ENCODE measurements at places on chromosomes 7 and 10.

DNA sequence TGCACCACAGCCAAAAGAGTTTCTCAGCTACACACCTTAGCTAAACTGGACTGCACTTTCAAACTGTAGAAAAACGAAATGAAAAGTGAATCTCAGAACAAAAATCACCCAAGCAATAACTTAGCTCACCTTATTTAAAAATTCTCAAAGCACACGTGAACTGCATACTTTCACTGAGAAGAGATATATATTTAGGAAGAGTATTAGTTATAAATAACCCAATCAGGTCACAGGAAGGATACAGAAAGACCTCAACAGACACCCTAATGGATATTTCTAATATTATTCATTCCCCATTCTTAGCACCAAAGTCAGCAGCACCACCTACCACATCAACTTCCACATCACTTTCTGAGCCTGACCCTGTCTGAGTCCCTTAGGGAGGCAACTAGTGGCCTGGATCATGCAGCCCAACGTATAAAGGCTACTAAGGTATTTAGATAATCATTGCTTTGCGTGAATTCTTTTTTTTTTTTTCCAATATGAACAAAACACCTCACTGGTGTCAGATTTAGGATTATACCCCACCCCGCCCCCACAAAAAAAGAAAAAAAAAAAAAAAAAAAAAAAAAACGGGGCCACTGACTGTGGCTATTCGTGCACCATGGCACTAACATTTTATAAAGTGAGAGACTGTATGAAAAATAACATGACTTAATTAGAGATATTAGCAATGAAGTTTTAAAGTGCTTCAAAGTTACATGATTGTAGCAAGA lies 2.6 kb downstream of the ABI1 start:
- peak; percentile 30 for DNase-seq

DNA sequence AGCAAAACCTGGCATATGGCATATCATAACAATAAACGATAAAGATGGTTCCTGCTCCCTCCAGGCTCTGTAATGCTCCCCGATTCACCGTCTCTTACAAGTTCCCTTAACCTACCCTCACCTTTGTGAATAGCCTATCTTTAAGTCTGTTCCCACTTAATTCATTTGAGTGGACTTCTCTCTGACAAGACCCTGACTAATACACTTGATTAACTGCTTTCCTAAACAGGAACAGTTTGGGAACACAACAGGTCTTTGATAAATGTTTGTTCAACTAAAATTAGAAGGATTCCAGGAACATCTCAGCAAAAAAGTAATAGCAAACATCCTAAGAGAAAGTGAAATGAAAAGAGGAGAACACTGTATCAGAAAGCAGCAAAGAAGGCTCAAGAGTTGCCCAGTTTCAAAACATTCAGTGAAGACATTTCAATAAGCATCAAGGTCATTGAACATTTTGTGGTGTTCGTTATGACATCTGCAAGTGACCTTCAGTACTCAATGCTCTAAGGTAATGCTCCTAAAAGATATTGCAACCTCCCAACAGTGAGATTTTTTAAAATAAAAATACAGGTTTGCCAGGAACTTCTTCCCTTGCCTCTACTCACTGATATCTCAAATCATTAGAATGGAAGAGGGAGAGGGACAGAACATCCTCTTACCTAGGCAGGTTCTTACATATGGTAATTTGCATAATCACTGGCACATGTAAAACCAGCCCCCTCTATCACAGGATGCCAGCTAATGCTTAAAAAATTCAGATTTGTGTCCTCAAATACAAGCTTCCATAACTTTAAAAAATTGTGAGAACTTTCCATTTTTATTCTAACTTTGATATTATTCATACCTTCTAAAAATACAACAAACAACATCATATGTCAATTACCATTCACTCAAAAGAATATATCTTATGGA lies 11.4 kb upstream of the ARHGAP12 start:
- no peak for DNase-seq

DNA sequence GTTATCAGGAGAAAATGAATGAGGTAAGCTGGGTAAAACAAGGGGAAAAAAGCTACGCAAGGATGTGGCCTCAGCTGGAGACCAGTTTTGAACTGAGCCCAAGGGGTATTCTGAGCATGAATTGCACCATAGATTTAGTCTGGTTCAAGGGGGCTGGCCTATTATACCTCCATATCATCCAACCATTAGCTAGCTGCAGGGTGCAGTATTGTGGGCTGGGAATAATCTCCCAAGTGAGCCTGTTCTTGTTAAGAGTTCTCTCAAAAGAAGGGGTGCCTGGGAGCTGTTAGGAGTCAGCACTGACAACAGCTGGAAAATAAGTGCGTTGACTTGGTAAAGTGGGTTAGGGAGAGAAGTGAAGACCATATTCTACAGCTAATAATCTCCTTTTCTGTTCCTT lies 8.0 kb downstream of the TAS2R16 start:
- DNase-seq: no peak

DNA sequence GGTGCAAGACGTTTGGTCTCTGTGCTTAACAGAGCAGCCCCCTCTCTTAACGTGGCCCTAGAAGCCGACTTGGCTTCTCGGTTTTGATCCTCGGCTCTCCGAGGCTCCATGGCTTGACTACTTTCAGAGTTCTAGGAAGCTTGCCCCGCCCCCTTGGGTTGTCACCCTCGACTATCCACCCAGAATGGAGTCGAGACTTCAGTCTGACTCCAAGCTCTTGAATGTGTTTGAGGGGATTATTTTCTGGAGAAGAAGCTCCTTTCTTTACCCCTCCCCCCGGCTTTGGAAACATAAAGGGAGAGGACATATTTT lies 448 bp downstream of the SEC24C start:
- peak; percentile 61 for DNase-seq

DNA sequence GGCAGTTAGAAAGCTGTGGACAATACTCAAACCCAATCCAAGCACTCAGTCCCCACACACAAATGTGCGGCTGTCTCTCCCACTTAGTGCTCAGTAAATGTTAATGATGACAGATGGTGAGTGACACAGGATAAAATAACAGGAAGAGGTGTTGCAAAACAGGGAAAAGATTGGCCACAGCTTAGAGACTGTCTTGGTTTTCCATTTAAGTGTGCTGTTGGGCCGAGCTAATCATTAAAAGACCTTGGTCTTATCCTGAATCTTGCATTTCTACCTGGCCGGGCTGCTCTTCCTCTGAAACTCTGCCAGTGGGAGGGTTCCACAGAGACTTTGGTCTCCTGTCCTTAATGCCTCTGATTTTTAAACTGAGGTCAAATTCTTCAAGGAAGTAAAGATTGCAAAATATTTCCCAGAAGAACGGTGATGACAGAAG lies 113.1 kb upstream of the RNF32 start:
- DNase-seq: no peak

DNA sequence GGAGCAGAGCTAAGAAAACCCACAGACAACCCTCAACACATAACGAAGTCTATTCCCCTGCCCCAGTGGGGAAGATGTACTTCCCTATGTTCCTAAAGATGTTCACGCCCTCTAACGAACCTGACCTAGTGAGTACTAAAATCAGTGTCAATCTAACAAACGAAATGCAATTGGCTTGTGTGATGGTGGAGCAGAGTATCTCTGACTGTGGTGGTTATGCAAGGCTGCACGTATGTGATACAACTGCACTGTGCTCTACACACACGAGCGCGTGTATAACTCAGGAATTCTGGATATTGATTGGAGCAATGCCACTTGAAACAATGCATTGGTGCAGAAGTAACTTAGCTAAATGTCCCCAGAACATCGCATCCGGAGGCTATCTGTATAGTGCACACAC lies 1.3 kb downstream of the ANKRD16 start:
- DNase-seq: peak; percentile 53

GRCh38 chr7:73888959-73889358 lies 28.0 kb downstream of the TMEM270 start:
- DNase-seq: no peak

- DNase-seq: no peak
These were observed 62.5 kb downstream of the INSYN2A start for GRCh38 chr10:127133672-127134500.

DNA sequence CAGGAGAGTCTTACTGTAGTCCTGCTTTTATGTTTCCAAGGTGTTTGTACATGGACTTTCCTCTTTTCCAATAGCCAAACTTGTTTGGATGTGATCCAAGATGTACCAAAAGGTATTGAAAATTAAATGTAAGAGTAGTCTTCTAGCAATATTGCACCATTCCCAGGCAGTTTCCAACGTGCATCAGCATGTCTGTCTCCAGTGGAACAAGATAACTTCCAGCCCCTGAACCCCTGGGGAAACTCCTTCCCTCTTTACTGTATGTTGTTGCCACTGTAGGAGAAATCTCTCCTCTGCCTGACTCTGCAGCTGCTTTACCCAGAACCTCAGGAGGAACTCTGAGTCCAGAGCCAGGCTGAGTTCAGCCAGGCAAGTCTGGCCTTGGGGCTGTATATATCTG lies 18.5 kb downstream of the ARMC10 start:
- DNase-seq: no peak
